K562 (cell line): ENCODE measurements at places on chromosomes 16 and 17. TPM values are rescaled to one million over a fixed set of nuclear protein-coding genes. Genes with fewer than 3 reads are reported as not detected.

GRCh38 chr16:48294724-48295123 is 47.4 kb upstream of the ABCC11 start:
- no peak overlapping the region for H3K4me3 ChIP-seq
- H3K27ac ChIP-seq: no peak overlapping the region
- H3K4me1 ChIP-seq: no peaks in the 10 kb centered on the region
- H3K36me3 ChIP-seq: peaks cover 55% of the 10 kb centered on the region
- no peaks in the 10 kb centered on the region for H3K27me3 ChIP-seq
- DNase-seq: no peak

DNA sequence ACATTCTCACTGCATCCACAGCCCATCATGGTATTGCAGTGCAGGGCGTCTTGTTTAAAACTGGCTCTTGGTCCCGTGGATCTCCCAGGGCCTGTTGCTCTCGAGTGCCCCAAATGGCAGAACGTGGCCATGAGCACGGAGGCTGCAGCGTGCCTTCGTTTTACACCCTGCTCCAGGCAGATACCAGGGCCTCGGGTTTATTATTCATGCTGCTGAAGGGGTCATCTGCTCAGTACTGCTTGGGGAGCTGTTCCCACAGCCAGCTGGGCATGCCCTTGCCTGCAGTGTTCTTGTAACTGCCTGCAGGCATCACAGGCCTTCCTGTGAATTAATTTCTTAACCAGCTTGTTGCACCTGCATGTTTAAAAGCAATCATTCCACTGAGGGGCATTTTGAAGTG is 129.7 kb upstream of the CHMP6 start:
- no peak for DNase-seq
- no peaks in the 10 kb centered on the region for H3K27me3 ChIP-seq
- peaks cover 35% of the 10 kb centered on the region; the same call in 2 of the 3 replicates for H3K36me3 ChIP-seq
- no peak overlapping the region for H3K27ac ChIP-seq

- H3K27me3 ChIP-seq: peaks cover 9% of the 10 kb centered on the region; the same call in 2 of the 3 replicates
- H3K4me1 ChIP-seq: peaks cover 8% of the 10 kb centered on the region; the same call in 1 of the 3 replicates
- DNase-seq: no peak
- H3K4me3 ChIP-seq: no peak overlapping the region
These were observed 4.2 kb downstream of the CEP112 start for GRCh38 chr17:66187718-66188117.

- peak overlapping the region; percentile 80 for H3K4me3 ChIP-seq
- peak; percentile 41 for DNase-seq
- peak overlapping the region; percentile 74 for H3K27ac ChIP-seq
- peaks cover 18% of the 10 kb centered on the region; the same call in 2 of the 3 replicates for H3K36me3 ChIP-seq
These were observed 1.7 kb downstream of the RABEP1 start for GRCh38 chr17:5283571-5284315.

DNA sequence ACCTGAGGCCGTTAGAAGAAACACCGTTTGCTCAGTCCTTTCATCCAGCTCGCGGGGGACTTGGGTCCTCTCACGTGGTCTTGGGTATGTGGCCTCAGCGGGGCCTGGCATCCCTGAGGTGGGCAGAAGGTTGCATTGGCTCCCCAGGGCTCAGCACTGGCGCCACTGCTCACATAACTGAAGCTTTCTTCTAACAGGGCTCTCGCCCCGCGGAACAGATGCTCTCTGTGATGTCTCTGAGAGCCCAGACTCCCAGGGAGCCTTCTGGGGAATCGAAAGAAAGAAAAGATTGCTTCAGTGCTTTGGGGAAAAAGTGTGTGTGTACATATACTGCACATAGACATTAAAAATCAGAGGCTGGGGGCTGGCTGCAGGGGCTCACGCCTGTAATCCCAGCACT is 10.1 kb downstream of the MGRN1 start:
- no peaks in the 10 kb centered on the region for H3K4me1 ChIP-seq
- no peaks in the 10 kb centered on the region for H3K27me3 ChIP-seq
- no peak overlapping the region for H3K4me3 ChIP-seq
- peaks cover 19% of the 10 kb centered on the region; the same call in 1 of the 3 replicates for H3K36me3 ChIP-seq
- H3K27ac ChIP-seq: no peak overlapping the region

DNA sequence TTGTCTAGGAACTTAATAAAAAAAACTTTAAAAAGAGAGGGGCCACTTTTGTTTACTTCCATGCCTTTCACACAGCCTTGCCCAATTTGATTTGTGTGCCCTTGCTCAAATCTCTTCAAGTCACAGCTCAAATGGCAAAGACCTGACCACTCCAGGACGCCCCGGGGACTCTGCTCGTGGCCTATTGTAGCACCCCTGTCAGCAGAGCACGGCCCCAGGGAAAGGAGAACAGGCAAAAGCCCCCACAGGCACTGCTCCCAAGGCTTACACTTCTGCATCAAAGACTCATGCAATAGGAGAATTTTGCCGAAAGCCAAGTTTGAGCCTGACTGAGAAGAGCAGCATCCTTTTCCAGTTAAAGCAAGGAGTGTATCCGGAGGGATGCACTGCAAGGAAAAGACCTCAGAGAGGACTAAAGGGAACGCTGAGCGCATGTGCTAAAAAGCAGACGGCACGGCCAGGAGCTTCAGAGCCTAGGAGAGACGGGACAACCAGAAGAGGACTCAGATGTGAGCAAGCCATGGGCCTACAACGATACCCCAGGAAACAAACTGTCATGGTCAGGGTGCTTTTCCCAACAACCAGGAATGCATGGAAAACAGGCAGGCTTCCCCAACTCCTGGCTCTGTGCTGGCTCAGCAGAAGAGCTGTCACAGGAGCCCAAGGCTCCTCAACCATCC is 8.2 kb downstream of the CREBBP start:
- H3K4me3 ChIP-seq: no peak overlapping the region
- no peak overlapping the region for H3K27ac ChIP-seq
- DNase-seq: no peak
- H3K4me1 ChIP-seq: peaks cover 26% of the 10 kb centered on the region

- H3K27me3 ChIP-seq: no peaks in the 10 kb centered on the region
- no peak overlapping the region for H3K27ac ChIP-seq
- H3K4me3 ChIP-seq: no peak overlapping the region
- no peak for DNase-seq
- H3K4me1 ChIP-seq: no peaks in the 10 kb centered on the region
These were observed 124.1 kb downstream of the TRIM37 start for GRCh38 chr17:58982626-58983025.

DNA sequence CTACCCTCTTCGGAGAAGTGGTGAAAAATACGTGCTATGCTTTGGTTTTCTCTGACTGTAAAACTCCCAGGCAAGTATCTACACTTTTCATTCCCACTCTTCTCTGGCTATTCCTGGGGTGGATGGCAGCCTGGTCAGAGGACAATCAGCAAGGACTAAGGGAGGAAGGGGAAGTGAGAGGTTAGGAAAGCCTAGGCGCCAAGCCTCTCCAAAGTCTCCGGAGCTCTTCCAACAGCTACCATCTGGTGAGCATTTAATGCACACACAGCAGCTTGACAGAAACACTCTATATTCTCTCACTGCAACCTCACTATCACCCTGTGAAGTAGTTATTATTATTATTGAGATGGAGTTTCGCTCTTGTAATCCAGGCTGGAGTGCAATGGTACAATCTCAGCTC is 65.1 kb downstream of the WSCD1 start:
- no peaks in the 10 kb centered on the region for H3K36me3 ChIP-seq
- no peak overlapping the region for H3K27ac ChIP-seq
- DNase-seq: no peak

DNA sequence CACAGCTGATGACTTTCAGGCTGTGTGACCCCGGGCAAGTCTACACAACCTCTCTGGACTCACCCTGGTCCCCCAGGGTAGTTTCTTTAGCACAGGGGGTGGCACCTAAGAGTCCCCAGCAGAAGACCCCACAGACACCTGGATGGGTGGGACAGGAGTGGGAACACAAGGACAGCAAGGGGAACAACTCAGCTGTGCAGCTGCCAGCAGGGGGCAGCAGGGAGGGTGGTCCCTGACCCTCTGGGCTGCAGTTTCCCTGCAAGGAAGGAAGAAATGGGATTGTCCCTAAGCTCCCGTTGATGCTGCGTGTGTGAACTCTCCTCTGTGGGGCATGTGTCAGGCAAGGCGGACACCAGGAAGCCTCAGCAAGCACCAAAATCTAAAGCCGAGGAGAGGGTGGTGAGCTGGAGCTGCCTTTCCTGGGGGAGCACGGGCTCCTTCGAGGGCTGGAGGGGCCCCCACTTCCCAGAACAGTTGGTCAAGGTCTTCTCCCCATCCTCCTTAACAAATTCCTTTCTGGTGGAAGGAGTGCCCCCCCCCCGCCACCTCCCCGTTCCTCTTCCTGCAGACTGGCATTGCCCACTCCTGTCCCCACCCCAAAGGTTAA is 24.1 kb upstream of the CDH5 start:
- no peaks in the 10 kb centered on the region for H3K4me1 ChIP-seq
- H3K27me3 ChIP-seq: peaks cover 16% of the 10 kb centered on the region
- no peak overlapping the region for H3K4me3 ChIP-seq

- peak within 1 kb of the TSS; percentile 97 for H3K4me3 ChIP-seq
- H3K27me3 ChIP-seq: no peaks in the 10 kb centered on the region
- H3K36me3 ChIP-seq: peaks cover 24% of the 10 kb centered on the region; the same call in 2 of the 3 replicates
- DNase-seq: no peak
- peaks cover 13% of the 10 kb centered on the region; the same call in 2 of the 3 replicates for H3K4me1 ChIP-seq
These were observed at the start of gene CRAMP1 for GRCh38 chr16:1612320-1613111. TSS of gene CRAMP1 (plus strand) at chr16:1612360. CDS start at chr16:1614640, 2,280 bp downstream.

GRCh38 chr16:75238853-75239541 is 12.4 kb downstream of the BCAR1 start:
- H3K36me3 ChIP-seq: peaks cover 44% of the 10 kb centered on the region; the same call in 2 of the 3 replicates
- no peak overlapping the region for H3K4me3 ChIP-seq
- H3K27ac ChIP-seq: no peak overlapping the region

The ASPHD1 gene
- total RNA-seq: 0.18 and 0.22 TPM in 2 replicates

The ARHGAP44 gene
- total RNA-seq: 0.16 and 0.22 TPM in 2 replicates

The ZSCAN10 gene
- total RNA-seq: 0.16 and 0.22 TPM in 2 replicates

The PSME3 gene
- total RNA-seq: 228 and 239 TPM in 2 replicates

The FTO gene
- total RNA-seq: 25.1 and 25.5 TPM in 2 replicates

The KRTAP4-6 gene
- not detected in 2 replicates for total RNA-seq

The SDR42E1 gene
- 0.42 and 0.92 TPM in 2 replicates for total RNA-seq
